ENCODE measurements at places on chromosomes 6 and 20.

GRCh38 chr6:12479881-12480280 lies 189.7 kb downstream of the EDN1 start:
- no peak for DNase-seq

GRCh38 chr6:73652637-73653570 lies 888 bp downstream of the SLC17A5 start:
- peak; percentile 37 for DNase-seq

GRCh38 chr20:63150391-63150898 lies 65.5 kb downstream of the YTHDF1 start:
- no peak for DNase-seq

DNA sequence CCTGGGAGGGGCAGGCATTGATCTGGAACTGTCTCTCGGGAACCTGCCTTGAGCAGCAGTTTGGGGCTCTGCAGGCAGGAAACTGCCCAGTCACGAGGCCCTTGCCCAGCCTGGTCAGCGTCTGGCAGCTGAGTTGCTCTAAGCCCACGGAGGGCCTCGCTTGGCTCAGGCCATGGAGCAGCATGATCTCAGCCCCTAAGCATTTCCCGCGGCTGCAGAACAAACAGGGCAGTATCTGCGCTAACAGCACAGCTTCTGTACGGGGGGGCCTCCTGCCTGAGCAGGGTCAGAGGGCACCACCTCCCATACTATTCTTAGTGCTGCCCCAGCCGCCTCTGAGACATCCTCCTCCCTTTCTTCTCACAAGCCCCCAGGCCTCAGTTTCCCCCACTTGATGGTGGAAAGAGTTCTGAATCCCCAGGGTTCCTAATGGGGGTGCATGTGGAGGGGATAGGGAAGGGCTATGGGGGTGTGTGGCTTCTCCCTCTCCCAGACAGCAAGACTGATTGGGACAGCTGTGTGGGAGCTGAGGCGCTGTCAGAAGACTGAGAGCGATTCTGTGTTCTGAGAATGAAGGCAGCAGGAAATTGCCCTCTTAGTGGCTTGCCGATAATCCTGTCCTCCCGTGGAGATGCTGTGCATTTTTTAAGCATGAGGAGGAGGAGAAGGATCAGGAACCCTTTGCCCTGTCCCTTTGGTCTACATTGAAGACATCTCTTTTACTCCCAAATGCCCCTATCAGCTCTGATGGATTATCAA lies 46.4 kb downstream of the MOCS1 start:
- DNase-seq: peak; percentile 86

GRCh38 chr20:51227744-51228143 lies 204.8 kb upstream of the KCNG1 start:
- no peak for DNase-seq

- DNase-seq: no peak
Observed at GRCh38 chr6:16205377-16206144, 32.8 kb upstream of the GMPR start.

DNA sequence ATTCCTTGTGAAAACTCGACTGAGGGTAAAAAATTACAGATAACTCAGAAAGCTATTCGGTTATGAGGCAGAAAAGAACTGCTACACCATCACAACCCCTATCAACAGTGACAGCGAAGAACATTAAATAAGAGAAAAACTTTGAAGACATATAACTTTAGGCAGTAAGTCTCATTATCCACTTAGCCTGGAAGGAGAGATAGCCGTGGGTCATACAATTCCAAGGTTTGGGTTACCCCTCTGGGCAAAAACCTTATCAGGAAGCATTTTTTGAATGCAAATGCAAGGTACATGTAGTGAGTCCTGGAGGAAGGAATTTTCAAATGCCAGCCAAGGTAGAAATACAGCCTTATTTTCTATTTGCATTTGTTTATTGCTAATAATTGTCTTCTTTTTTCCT lies 129.8 kb downstream of the FLRT3 start:
- no peak for DNase-seq

DNA sequence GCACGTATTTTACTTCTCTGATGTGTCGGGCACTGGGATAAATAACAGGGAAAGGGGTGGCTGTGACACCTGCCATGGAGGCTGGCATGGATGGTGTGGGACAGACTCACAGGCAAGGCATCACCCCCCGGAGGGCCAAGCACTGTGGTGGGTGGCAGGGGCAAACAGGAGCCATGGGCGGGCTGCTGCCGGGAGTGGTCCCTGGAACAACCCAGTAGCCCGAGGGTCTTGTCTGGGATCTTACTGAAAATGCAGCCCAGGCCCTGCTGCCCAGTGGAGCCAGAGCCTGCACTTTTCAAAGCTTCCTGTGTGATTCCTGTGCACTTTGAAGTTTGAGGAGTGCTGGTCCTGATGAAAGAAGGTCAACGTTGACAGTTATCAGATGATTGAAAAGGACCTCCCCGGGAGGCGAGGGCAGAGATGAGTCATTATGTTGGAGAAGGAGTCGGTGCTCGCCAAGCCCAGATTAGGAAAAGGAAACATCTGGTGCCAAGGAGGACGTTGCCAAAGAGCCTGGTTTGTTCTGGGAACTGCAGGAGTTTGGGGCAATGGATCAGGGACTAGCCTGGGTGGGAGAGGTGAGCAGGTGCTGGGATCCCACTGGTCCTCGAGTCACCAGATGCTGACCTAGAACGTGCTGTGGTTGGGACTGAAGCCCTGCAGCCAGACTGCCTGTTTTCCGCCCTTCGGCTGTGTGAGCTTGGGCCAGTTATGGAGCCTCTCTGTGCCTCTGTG lies 130.0 kb upstream of the GGTLC1 start:
- DNase-seq: no peak

DNA sequence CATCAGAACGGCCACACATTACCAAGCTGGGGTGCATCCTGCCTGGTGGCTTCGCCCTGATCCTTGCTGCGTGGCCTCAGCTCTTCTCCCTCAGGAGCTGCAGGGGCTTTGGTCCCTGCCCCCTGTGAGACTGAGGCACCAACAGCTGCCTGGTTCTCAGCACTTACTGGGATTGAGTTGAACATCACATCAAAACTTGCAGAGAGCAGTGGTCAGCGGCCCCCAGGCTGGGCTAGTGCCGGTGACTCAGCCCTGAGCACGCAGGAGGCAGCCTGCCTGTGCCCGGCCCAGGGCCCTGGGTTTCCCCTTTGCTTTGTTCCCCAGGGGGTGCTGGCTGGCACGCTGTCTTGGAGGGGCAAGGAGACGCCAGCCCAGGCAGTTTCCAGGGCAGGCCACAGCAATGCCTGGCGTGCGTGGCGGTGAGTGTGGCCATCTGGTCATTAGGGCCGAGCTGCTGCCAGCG lies 63.3 kb downstream of the DLL1 start:
- DNase-seq: peak; percentile 48

- no peak for DNase-seq
Observed at GRCh38 chr6:105832313-105832761, 253.8 kb upstream of the PRDM1 start.

- DNase-seq: no peak
Observed at GRCh38 chr6:142896732-142897131, 48.2 kb downstream of the HIVEP2 start.

DNA sequence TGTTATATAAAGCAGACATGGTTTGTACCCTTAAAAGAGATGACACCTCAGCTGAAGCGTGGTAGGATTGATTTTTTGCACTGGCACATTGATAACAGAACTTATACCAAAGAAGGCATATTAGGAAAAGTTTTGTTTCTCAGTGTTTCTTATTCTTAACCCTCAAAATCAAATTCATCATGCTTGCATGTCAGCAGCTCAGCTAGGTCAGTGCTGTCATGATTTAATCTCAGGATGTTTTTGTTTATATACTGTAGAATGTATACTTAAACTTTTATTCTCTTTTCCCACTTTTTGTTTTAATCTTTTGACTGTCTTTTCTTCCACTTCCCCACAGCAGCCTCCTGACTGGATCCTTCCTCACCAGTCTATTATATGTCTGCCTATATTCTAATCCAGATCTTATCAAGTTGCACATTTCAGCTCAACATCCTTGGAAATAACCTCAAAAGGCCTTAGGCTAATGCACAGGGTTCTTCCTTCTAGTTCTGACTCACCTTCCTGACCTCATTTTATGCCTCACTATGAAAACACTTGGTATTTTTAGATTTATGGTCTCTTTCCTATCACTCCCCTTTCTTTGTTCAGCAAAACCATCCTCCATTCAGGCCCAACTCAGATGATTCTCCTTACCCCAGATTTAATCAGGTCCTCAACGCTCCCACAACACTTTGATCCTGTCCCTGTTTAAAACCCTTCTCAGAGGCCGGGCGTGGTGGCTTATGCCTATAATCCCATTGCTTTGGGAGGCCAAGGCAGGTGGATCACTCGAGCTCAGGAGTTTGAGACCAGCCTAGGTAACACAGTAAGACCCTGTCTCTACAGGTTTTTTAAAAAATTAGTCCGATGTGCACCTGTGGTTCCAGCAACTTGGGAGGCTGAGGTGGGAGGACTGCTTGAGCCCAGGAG lies 7.2 kb downstream of the HEBP2 start:
- DNase-seq: peak; percentile 71

DNA sequence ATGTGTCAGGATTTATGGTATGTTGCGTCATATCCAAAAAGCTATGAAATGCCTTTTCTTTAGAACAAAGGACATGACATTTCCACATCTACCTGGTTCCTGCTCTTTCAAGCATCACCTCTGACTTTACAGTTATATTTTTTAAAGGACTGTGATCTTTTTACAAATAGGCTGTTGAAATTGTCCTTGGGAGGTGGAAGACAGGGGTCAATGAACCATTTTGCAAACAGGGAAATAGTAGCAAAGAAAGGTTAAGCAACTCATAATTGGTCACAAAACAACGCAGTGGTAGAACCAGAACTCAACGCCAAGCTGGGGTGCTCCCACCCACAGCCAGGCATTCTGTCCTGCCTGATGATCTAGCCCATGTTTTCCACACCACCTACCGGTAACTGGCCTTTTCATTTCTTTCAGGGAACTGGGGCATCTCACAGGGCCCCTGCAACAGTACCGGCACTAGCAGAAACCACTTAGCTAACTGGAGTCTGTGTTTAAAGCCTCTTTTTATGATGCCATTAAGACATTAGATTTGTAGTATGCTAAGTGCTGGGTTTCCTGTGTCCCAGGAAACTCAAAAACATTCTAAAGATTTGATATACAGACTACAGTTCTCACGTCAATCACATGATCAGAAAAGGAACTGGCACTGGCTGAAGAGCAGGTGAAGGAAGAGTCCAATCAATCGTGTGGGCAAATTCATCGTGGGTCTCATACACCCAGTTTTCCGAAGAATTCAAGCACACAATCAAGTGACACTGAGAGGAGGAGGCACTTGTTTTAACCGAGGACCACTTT lies 13.9 kb downstream of the ZNF217 start:
- no peak for DNase-seq

- peak; percentile 88 for DNase-seq
Observed at GRCh38 chr20:10673842-10674683, at the start of gene JAG1. JAG1 (minus strand) TSS chr20:10673999; CDS start chr20:10673530, 469 bp downstream.

- no peak for DNase-seq
Observed at GRCh38 chr20:63895202-63895951, 451 bp downstream of the DNAJC5 start.

GRCh38 chr6:45900808-45901752 lies 114.6 kb downstream of the CLIC5 start:
- no peak for DNase-seq

GRCh38 chr6:95530176-95530819 lies 47.0 kb upstream of the MANEA start:
- DNase-seq: no peak

DNA sequence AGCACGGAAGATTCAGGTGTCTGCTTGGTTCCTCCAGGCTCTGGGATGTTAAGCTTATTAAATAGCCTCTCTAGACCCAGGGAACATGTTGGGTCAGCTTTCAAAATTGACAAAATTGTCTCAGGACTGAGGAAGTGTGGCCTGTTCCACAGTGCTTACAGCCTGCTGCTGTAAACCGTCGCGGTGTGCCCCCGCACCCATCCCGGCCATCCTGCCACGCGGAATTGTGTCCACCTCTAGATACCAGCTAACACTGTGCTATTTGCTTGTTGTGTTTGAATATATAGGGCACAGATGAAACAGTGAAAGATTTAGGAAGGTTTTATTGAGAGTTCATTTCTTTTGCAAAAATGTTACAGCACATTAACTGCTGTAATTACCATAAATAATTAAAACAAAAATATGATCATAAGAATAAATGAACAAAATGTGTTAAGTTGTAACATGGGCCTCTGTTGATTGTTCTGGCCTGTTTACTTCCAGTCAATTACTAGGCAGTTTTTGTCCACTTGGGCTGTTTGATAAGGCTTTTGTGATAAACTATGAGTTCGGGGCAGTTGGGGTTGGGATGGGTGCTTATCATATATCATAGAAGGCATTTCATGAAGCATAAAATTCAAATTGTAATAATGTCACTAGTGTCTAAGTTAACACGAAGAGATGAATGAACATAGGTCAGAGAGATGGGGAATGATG lies 77.4 kb downstream of the ARID1B start:
- DNase-seq: no peak

- DNase-seq: peak; percentile 55
Observed at GRCh38 chr20:20895537-20895936, 183.1 kb upstream of the RALGAPA2 start.

GRCh38 chr6:54134935-54135334 lies 23.7 kb downstream of the MLIP start:
- DNase-seq: no peak

DNA sequence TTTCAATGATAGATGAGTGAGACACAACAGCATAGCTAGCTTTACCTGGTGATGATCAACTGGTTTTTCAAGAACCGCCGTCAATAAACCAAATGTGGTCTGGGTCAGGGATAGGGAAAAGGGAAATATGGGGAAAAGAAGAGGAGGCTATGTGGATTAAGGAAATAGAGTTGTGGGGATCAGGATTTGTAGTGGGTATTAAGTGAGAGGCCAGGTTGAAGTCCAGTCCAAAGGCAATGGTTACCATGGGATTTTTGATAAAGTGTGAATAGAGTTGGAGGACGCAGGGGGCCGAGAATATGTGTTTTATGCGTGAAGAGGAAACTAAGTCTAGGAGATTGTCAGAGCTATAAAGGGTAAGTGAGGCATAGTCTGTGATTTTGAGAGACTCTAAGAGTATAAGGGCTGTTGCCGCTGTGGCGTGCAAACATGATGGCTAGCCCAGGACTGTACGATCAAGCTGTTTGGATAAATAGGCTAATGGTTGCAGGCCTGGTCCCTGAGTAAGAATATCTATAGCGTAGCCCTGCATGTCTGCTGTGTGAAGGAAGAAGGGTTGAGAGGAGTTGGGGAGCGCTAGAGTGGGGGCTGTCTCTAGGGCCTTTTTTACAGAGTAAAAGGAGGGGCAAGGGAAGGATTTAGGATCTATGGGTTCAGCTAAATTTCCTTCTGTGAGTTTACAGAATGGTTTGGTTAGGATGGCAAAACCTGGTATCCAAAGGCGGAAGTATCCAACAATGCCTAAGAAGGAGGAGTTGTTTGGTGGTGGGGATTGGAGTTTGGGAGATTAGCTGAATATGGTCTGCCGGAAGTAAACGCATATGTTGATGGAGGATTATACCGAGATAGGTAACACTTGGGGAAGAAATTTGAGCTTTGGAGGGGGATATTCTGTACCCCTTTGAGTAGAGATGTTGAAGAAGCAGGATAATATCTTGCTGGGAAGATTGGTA lies 749.7 kb upstream of the ADGRB3 start:
- DNase-seq: no peak

GRCh38 chr6:34457742-34458735 lies 7.8 kb upstream of the PACSIN1 start:
- DNase-seq: no peak
